ENCODE measurements at places on chromosomes 13 and 19.

- DNase-seq, result no peak
These were observed 100.3 kb downstream of the ARHGEF7 start for GRCh38 chr13:111215081-111216047.

- DNase-seq, result no peak
These were observed 16.2 kb upstream of the PRODH2 start for GRCh38 chr19:35828692-35829301.

DNA sequence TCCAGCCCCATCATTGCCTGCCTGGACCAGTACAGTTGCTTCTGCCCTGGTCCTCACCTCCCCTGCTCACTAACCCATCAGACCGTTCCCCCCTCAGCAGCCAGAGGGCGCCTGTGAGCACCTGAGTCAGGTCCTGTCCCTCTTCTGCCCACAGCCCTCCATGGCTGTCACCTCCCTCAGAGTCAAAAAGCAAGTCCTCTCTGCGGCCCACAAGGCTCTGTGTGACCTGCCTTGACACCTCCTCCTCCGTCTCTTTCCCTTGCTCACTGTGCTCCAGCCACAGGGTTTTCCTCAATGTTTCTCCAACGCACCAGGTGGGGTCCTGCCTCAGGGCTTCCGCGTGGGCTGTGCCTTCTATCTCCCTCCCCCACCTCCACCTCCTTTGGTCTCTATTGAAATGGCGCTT lies 29.4 kb upstream of the PTPRS start:
- no peak for DNase-seq

GRCh38 chr19:46373491-46374359 lies 26.8 kb downstream of the PPP5C start:
- DNase-seq, result no peak

DNA sequence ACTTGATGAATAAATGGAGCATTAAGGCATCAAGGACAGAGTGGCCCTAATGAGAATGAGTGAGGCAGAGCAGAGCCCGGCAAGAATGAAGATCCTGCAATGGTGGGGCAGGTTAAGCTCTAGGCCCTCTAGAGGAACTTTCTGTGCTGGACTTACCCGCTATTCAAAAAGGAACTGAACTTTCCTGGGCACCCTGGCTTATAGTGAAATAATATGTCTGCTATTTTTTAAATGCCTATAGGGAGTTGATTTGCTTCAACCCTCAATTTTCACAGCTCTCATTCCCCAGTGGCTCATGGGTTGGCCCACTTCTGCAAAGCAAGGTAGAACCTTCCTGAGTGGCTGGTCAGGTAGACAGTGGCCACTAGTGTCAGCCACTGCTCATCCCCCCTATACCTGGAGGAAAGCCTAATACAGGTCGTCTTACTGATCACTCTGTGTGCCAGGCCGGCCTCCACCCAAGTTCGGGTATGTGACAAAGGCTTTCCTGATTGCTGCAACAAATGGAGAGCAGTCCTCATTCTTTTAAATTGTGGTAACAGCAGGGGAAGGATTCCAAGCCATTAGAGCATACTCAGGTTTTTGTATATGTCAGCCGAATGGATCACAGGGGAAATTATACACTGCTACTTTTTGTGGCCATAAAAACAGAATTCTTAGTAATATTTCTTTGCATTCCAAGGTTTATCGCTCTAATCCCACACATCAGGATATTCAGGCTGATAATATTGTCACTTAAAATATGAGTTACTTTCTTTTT lies 103.0 kb downstream of the KL start:
- DNase-seq, result no peak

GRCh38 chr13:103100830-103101229 lies 34.6 kb upstream of the SLC10A2 start:
- no peak for DNase-seq

DNA sequence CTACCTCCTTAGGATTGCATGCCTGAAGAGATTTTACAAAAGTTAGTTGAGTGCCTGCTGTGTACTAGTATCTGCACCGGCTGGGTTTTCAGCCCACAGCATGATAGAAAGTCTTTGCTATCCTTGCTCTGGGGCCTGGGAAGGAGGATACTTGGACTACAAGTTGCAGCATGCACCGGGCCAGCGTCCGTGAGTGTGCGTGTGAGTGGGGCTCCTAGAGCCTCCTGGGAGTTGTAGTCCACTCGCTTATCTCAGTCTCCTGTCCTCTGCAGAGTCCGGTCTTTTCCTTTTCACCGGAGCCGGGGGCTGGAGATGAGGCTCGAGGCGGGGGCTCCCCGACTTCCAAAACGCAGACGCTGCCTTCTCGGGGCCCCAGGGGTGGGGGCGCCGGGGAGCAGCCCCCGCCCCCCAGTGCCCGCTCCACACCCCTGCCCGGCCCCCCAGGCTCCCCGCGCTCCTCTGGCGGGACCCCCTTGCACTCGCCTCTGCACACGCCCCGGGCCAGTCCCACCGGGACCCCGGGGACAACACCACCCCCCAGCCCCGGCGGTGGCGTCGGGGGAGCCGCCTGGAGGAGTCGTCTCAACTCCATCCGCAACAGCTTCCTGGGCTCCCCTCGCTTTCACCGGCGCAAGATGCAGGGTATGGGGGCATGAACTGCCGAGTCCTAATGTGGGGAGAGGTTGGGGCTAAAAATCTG lies 20.6 kb downstream of the BRSK1 start:
- DNase-seq, result no peak

GRCh38 chr19:35095667-35096368 lies 19.8 kb upstream of the FXYD3 start:
- DNase-seq, result peak; percentile 97

DNA sequence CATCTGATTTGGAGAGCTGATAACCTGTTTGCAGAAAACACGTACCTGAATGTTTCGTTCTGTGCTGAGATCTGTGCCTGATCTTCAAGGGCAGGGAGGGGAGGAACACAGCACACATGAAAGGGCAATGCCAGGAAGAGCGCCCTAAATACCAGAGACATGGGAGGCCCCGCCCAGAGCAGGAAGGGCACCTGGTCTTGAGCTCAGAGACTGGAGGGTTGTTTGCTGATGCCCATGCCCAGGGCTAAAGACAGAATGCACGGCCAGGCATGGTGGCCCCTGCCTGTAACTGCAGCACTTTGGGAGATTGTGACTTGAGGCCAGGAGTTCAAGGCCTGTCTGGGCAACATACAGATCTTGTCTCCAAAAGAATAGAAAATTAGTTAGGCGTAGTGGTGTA lies 183.2 kb downstream of the TUBA3C start:
- DNase-seq, result no peak

- peak; percentile 27 for DNase-seq
These were observed 673 bp downstream of the SPATA13 start for GRCh38 chr13:24161010-24161775.
